HS-5 (cell line): ENCODE measurements at places on chromosomes 6 and 20.

DNA sequence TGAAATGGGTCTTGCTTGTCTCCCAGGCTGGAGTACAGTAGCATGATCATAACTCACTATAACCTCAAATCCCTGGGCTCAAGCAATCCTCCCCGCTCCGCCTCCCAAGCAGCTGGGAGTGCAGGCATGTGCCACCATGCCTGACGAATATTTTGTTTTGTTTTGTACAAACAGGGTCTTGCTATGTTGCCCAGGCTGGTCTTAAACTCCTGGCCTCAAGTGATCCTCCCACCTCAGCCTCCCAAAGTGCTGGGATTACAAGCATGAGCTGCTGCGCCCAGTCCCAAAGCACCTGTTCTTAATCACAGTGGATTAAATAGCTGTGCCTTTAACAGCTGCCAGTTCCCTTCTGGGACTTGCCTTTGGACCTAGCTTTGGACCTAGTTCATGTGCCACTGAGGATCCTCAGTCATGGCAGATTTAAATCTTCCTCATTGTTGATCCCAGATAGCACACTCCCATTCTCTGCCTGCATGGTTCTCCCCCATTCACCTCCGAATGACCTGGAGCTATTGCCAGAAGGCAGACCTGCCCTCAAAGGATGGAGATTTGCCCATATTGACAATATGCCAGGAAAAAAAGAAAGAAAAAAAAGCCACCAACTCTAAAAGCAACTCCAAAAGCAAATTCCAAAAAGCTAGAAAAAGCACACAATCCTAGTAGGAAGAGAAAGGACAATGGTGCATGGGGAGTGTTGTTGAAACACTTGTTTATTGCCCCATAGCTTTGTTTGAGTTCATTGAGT is 10.6 kb downstream of the POFUT1 start:
- DNase-seq: no peak

- DNase-seq: no peak
Measured at GRCh38 chr20:58888521-58889333, 36.2 kb downstream of the GNAS start.

- DNase-seq: no peak
Measured at GRCh38 chr20:33810259-33810658, 889 bp upstream of the CHMP4B start.

DNA sequence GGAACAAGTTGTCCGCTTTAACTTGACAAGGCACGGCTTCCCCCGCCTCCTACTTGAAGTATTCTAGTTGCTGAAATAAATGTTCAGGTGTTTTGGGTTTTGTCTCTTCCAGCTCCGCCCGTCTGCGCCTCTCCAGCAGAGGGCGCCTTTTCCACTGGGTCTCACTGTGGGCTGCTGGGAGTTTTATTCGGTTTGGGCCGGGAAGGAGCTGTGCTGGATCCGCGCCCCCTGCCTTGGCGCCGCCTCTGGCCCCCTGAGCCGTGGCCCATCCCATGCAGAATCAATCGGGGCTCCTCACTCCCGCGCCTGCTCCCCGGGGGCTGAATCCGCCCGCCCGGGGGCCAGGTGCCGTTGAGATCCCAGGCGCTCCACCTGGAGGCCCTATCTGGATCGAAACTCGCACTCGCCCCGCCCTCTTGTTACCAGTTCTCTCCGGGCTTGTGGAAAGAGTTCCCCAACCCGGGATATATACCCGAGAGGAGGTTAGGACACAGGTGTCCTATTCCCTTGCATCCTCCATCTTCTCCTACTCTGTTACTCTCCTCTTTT is 51.0 kb upstream of the TCF21 start:
- DNase-seq: no peak

DNA sequence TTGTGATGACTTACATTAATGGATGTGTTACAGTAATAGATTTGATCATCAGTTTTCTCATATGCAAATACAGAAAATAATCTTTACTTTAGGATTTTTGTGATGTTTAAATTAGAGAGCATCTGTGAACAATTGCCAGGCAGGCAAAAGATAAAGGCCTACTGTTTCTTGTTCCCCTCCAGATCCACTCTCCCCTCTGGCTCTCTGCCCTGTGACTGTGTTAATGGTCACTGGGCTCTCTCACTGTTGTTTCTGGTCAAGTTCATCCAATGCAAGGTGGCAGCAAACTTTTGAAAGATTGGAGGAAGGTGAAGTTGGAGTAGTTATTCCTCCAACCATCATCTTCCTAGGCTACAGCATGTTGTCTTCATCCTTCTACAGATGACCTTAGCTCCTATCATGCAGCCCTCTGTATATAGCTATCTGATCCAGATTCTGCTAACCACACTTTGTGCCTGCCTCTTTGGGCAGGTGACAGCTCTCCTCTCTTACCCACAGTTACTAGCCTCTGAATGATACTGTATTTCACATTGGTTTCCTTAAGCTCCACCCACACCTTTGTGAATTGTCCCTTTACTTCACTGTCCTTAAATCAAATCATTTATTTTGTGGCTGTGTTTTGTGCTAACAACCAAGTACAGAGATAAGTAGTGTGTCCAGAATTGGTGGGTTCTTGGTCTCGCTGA is 48.9 kb upstream of the ARG1 start:
- no peak for DNase-seq

DNA sequence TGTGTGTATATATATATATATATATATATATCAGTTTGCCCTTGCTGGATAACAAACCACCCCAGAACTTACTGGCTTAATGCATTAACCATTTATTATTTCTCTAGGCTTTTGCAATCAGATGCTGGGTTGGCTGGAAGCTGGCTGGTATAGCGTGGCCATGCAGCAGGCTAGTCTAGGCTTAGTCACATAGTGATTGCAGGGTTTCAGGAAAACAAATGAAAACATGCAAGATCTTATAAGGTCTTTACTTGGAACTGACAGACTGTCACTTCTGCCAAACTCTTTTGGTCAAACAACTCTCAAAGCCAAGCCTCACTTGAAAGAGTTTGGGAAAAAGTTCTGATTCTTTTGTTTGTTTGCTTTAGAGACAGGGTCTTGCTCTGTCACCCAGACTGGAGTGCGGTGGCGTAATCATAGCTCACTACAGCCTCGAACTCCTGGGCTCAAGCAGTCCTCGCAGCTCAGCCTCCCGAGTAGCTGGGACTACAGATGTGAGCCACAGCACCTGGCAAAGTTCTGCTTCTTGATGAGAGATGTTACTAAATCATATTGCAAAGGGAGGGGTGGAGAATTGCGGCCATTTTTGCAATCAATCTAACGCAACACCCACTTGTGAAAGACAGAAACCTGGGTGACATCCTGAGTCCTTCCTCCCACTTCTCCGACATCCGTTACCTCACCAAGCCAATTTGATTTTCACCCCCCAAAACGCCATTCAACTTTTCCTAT is 74.6 kb upstream of the RNF24 start:
- no peak for DNase-seq

- no peak for DNase-seq
Measured at GRCh38 chr6:156943166-156943565, 166.0 kb downstream of the ARID1B start.
